PC-9 (cell line): ENCODE measurements at places on chromosomes 12 and 14. TPM values are rescaled to one million over a fixed set of nuclear protein-coding genes. Genes with fewer than 3 reads are reported as not detected.
A peak's percentile ranks its signal among the peaks of the same experiment; 100 is the strongest.

DNA sequence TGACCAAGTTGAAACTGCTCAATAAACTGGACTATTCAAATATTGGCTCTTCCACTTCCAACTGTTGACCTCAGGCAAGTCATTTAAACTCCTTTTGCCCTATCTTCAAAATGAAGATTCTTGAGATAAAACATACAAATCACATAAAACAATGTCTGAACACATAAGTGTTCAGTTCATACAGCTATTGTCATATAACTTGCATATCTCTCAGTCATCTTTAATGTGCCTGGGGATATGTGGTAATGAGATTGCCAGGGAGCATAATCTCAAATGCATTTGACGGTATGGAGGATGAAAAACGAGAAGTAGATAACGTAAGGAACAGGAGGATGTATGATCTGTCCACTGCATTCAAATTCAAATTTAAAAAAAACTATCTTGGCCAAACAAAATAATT, 237.0 kb upstream of the DIO2 start:
- DNase-seq = no peak
- H3K27ac ChIP-seq = no peak overlapping the region
- no peak overlapping the region for H3K4me3 ChIP-seq
- no peaks in the 10 kb centered on the region for H3K4me1 ChIP-seq
- H3K27me3 ChIP-seq = no peaks in the 10 kb centered on the region

DNA sequence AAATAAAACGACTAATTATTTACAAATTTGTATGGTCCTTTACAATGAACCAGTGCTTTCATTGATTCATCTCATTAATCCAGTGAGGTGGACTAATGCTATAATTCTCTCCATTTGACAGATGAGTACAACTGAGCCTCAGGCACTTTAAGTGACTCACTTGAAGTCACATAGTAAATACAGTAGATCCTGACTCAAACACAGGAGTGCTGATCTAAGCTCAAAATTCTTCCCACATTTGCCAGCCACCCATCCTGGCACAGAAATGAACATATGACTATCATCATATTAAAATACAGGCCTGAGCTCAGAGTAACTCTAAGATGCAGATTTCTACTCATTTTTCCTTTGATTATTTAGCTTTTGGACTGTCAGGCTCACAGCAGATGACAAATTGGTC, 30.6 kb downstream of the SLC16A7 start:
- no peaks in the 10 kb centered on the region for H3K4me1 ChIP-seq
- H3K36me3 ChIP-seq = no peaks in the 10 kb centered on the region
- no peak for DNase-seq

DNA sequence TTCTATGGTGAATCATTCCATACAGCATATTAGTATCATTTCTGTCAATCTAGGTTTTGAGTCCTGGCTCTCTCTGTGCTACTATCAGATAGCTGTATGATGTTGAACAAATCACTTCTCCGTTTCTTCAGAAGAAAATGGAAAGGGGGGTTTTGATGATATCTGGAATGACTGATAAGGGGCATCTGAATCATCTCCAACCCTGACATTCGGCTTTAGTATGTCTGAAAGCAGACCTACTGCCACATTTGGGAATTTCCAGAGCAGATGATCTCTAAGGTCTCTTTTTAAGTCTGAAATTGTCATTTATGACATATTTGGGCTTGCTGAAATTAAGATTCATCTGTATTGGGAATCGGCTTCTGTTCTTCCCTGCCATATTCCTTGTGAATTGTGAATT, 10.1 kb downstream of the MLF2 start:
- no peak overlapping the region for H3K27ac ChIP-seq
- no peak for DNase-seq
- 0 out of 2 replicates have a peak, but pooled peaks cover 9% of the 10 kb centered on the region for H3K4me1 ChIP-seq
- H3K27me3 ChIP-seq = no peaks in the 10 kb centered on the region
- H3K4me3 ChIP-seq = no peak overlapping the region
- H3K36me3 ChIP-seq = no peaks in the 10 kb centered on the region

DNA sequence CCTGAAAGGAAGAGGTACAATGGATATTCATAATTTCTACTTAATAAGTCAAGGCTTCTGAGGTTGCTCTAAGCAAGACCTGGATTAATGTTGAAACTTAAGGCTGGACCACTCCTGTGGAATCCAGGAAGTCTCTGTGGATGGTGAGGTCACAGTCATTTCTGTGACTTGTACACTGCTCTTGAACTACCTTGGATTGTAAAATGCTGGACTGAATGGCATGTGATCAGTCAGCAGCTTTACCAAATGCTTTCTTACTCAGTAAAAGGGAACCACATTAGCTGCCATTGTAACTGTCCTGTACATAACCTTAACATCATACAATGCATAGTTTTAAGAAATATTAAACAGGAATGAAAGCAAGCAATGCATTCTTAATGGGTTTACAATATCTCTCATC, 182.9 kb downstream of the NOVA1 start:
- no peaks in the 10 kb centered on the region for H3K36me3 ChIP-seq
- H3K27ac ChIP-seq = no peak overlapping the region
- no peaks in the 10 kb centered on the region for H3K4me1 ChIP-seq

GRCh38 chr14:41607304-41607775, 664 bp downstream of the LRFN5 start:
- DNase-seq = no peak
- H3K27ac ChIP-seq = no peak overlapping the region
- no peaks in the 10 kb centered on the region for H3K36me3 ChIP-seq
- no peak overlapping the region for H3K4me3 ChIP-seq
- H3K27me3 ChIP-seq = peaks cover 16% of the 10 kb centered on the region; the same call in 1 of the 2 replicates

- H3K27ac ChIP-seq = no peak overlapping the region
- H3K4me3 ChIP-seq = no peak overlapping the region
- DNase-seq = no peak
- H3K27me3 ChIP-seq = no peaks in the 10 kb centered on the region
- H3K36me3 ChIP-seq = no peaks in the 10 kb centered on the region
Observed at GRCh38 chr12:59578254-59578653, 17.6 kb upstream of the SLC16A7 start.

- no peaks in the 10 kb centered on the region for H3K27me3 ChIP-seq
- no peak overlapping the region for H3K27ac ChIP-seq
- no peak overlapping the region for H3K4me3 ChIP-seq
Observed at GRCh38 chr12:49939707-49940106, 10.8 kb upstream of the AQP2 start.

DNA sequence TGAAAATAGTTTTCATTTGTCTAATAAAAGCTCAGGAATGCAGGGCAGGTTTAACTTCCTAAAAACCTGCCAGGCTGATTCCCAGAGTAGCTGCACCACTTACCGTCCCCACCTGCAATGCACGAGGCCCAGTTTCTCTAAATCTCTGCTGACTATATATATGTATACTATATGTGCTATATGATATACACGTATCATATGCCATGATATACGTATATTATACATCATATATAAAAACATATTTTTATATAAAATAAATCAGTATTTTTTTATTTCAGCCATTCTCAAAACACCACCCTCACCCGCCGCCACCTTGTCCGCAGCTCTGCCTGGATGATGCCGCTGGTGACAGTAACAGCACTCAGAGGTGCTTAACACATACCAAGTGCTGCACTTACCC, 2.3 kb downstream of the ANKLE2 start:
- peak overlapping the region; percentile 99; the same call in 1 of the 2 replicates for H3K4me3 ChIP-seq
- no peak for DNase-seq
- H3K36me3 ChIP-seq = peaks cover 15% of the 10 kb centered on the region
- H3K27me3 ChIP-seq = no peaks in the 10 kb centered on the region
- H3K4me1 ChIP-seq = peaks cover 12% of the 10 kb centered on the region

DNA sequence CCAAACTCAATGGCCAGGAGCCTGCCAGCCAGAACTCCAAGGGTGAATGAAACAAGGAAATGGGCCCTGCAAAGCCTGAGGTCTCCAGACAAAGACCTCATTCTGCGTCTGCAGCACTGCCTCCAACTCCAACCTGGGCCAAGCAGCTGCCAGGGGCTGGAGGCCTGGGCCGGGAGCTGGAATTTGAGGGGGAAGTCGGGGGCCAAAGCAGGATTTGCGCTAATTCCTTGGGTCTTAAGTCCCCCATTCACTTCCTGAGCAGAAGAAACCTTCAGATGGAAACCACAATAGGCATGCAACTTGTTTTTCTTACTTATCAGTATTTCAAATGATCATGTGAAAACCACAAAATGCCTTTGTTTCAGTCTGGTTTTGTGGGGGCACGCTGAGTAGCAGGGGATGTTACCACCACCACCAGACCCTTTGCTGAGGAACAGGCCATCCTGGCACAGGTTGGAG, 23.0 kb upstream of the TC2N start:
- no peak for DNase-seq
- no peak overlapping the region for H3K27ac ChIP-seq
- no peaks in the 10 kb centered on the region for H3K36me3 ChIP-seq

GRCh38 chr12:19810213-19810612, 370.9 kb downstream of the AEBP2 start:
- no peak overlapping the region for H3K4me3 ChIP-seq
- no peaks in the 10 kb centered on the region for H3K27me3 ChIP-seq

DNA sequence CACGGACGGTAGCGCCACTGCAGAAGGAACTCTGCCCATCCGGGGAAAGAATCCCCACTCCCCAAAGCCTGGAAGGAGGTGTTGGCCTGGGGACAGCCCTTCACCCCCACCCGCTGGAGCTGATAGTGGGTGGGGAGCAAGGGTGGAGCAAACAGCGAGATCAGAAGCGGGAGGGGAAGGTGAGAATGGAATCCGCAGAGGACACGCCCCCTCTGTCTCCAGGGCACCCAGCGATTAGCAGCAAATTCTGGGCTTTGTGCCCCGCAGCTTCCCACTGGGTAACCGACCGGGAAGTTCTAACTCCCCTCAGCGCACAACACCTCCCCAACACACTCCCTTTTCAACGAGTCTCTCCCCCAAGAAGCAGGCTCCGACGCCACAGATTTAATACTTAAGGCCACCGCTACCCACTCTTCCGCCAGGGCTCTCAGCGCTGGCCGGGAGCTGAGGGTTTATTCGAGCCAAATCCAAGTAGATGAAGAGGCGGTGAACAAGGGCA, 1.4 kb downstream of the SLC25A29 start:
- no peak overlapping the region for H3K4me3 ChIP-seq
- H3K36me3 ChIP-seq = no peaks in the 10 kb centered on the region
- H3K27me3 ChIP-seq = no peaks in the 10 kb centered on the region

DNA sequence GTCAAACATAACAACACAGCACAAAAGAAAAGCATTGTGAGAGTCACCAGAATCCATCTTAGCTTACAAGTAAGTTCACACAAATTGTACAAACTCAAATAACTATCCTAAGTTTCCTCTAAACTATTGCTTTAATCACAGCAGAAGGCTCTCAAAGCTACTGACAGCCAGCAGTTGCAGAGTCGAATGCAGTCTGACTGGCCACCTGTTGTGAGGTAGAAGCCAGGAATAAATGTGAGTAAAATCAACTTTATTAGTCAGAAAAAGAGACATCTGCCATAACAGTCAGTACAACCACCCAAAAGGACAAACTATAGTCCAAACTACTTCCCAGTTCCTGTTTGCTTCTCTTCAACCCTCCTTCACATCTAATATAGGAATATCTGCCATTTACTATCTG, 231.7 kb upstream of the USP15 start:
- no peaks in the 10 kb centered on the region for H3K27me3 ChIP-seq
- no peak for DNase-seq
- H3K36me3 ChIP-seq = no peaks in the 10 kb centered on the region

DNA sequence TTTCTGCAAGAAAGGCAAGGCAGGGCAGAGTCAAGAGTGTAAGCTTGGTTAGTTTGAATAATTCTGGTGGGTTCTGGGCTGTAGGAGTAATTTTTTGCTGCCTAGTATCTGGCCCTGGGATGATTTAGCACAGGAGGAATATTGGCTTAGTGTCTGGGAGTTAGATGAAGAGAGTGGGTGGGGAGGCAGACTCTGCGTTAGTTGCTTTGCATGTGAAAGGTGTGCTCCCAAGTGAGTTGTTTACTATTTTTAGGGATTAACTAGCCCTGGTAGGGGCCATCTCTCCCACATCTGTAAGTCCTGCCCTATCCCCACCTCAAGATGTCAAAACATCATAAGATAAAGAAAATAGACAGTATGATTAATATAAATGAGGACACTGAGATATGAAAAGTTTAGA, 249.7 kb downstream of the LRIG3 start:
- H3K36me3 ChIP-seq = no peaks in the 10 kb centered on the region
- H3K27ac ChIP-seq = no peak overlapping the region
- no peaks in the 10 kb centered on the region for H3K4me1 ChIP-seq
- no peak overlapping the region for H3K4me3 ChIP-seq

GRCh38 chr12:28776220-28776619, 372.9 kb upstream of the FAR2 start:
- H3K36me3 ChIP-seq = no peaks in the 10 kb centered on the region
- H3K4me1 ChIP-seq = no peaks in the 10 kb centered on the region

- H3K36me3 ChIP-seq = no peaks in the 10 kb centered on the region
- no peak overlapping the region for H3K4me3 ChIP-seq
- H3K27me3 ChIP-seq = no peaks in the 10 kb centered on the region
- no peak overlapping the region for H3K27ac ChIP-seq
- no peak for DNase-seq
Observed at GRCh38 chr14:83006121-83006670, 1472.5 kb upstream of the SEL1L start.

DNA sequence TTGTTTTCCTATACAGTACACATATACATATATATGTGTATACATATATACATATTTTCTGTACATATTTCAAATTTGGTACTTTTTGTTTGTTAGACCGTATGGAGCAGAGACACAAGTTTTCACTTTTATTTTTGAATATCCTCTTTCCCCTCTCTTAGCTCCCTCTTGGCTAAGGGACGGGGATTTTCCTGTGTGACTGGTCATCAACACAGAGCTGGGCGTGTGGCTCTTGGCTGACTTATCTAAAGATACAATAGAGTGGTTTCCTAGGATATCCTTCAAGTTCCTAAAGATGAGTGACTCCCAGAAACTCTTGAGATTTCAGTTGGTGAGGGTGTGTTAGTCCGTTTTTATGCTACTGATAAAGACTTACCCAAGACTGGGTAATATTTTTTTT, 1404.5 kb upstream of the TMEM132C start:
- H3K27ac ChIP-seq = no peak overlapping the region
- no peaks in the 10 kb centered on the region for H3K36me3 ChIP-seq
- no peaks in the 10 kb centered on the region for H3K4me1 ChIP-seq
- peaks cover 26% of the 10 kb centered on the region; the same call in 1 of the 2 replicates for H3K27me3 ChIP-seq

- no peaks in the 10 kb centered on the region for H3K36me3 ChIP-seq
- no peaks in the 10 kb centered on the region for H3K27me3 ChIP-seq
- DNase-seq = no peak
- H3K4me3 ChIP-seq = no peak overlapping the region
- H3K27ac ChIP-seq = no peak overlapping the region
Observed at GRCh38 chr14:20415782-20416206, 2.5 kb upstream of the TEP1 start.

- H3K36me3 ChIP-seq = no peaks in the 10 kb centered on the region
- peaks cover 51% of the 10 kb centered on the region for H3K4me1 ChIP-seq
- no peak overlapping the region for H3K27ac ChIP-seq
- DNase-seq = peak; percentile 28
- no peaks in the 10 kb centered on the region for H3K27me3 ChIP-seq
Observed at GRCh38 chr12:1592444-1593173, 1.8 kb downstream of the FBXL14 start.

Gene DAO
- not detected in 2 replicates for total RNA-seq

Gene P2RX2
- not detected in 2 replicates for total RNA-seq

Gene STK38L
- total RNA-seq = 34.7 and 40.0 TPM in 2 replicates

Gene KRT79
- 0.28 TPM in 1 of 2 replicates, not detected in the other for total RNA-seq

Gene KLRD1
- 0.68 and 1.2 TPM in 2 replicates for total RNA-seq

Gene CYP27B1
- total RNA-seq = 1.6 and 1.8 TPM in 2 replicates

Gene DNAJC22
- 3.7 and 4.7 TPM in 2 replicates for total RNA-seq

Gene BDKRB1
- not detected in 2 replicates for total RNA-seq

Gene ST8SIA1
- total RNA-seq = 2.4 and 3.1 TPM in 2 replicates

Gene RGS6
- total RNA-seq = not detected in 2 replicates

Gene ETFBKMT
- total RNA-seq = 2.2 and 2.4 TPM in 2 replicates

Gene ATL1
- 3.8 and 4.3 TPM in 2 replicates for total RNA-seq

Gene TMPRSS12
- not detected in 2 replicates for total RNA-seq

Gene ZNF84
- 16.2 and 18.0 TPM in 2 replicates for total RNA-seq

Gene TEX52
- total RNA-seq = not detected in 2 replicates
